ENCODE measurements at places on chromosomes 7 and 10.

GRCh38 chr10:98858525-98858924, 377.1 kb downstream of the HPSE2 start:
- no peak for DNase-seq

- DNase-seq, result no peak
These were observed 387.5 kb upstream of the LRRTM3 start for GRCh38 chr10:66538371-66538770.

GRCh38 chr10:45513551-45513950, 139.5 kb downstream of the ALOX5 start:
- DNase-seq, result no peak

- no peak for DNase-seq
These were observed 2.2 kb downstream of the PRRT4 start for GRCh38 chr7:128359336-128359735.

DNA sequence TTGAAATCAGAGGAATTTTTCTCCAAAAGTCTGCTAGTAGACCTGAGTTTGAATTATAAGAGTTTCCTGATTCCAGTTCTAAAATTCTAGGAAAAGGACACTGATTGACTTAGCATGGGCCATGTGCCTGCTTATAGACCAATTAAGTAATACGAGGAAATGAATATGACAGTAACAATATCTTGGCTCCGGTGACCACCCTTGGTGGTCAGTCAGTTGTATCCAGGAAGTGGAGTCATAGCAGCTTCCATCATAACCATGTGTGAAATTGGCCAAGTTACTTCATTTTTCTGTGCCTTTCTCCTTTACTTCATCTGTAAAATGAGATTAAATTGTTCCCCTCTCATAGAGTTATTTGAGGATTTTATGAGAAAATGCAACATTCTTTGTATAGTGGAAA, 66.9 kb downstream of the MTPAP start:
- DNase-seq, result no peak

- no peak for DNase-seq
These were observed 210.4 kb downstream of the DGKI start for GRCh38 chr7:137636376-137636775.

- DNase-seq, result no peak
These were observed 15.0 kb downstream of the C10orf53 start for GRCh38 chr10:49694466-49694865.

DNA sequence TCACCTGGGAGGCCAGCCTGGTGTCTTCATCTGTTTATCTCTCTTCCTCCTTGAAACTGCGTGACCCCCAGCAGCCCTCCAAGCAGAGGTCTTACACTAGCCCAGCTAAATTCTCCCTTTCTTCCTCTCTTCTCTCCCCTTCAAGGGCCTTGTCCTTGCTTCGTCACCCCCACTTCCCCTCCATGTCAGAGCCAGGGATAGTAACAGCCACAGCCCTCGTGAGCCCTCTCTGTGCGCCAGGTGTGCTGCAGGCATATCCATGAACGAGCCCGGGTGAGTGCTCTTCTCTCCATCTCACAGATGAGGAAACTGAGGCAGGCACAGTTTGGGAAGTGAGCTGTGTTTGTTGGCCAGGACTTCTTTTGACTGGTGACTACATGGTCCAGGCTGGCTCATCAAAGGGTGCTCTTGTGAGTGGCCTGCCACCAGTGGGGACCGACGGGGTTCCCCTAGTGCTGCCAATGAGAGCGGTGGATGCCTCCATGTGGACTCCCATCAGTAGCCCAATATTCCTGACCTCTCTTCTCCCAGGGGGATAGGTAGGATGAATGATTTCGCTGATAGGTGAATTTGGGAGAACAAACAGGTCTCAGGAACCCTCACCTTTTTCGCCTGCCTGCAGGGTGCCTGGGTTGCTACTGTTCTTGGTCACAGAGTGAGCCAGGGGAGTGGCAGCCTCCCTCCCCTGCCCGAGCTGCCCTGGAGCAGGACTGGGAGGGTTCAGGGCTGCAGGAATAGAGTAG, 38.1 kb downstream of the ADRA2A start:
- no peak for DNase-seq

DNA sequence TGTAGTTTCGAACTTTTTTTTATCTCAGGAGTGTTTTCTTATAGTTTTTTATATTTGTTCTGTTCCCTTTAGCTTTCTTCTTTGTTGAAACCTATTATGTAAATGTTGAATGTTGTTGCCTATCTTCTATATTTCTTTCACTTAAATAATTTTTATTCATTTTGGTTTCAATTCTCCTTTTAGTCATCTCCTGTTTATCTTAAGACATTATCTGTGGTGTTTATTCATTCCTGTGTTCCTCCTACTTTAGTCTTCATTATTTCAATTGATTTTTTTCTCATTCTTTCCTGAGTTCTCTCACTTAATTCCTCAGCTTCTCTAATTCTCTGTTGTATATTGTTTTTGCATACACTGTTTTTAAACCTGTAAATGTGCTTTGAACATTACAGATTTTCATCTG, 64.1 kb downstream of the XPNPEP1 start:
- no peak for DNase-seq

DNA sequence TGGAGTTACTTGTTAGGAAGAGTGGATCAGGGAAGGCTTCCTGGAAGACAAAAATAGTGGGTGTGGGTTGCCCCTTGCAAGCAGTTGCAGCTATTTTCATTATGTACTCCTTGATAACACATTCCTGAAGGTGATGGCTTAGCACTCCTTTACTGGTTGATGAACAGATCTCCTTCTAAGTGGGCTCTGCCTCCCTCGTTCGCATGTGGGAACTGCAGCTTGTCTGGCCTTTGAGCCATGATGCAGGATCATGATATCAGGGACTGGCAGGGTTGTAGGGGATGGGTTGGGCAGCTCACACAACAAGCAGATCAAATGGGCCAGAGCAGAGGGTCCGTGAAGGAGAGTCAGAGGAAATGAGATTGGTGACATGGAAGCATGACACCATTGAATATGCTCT, 28.8 kb upstream of the LRRC4 start:
- DNase-seq, result no peak

GRCh38 chr7:115356139-115356746, 434.3 kb downstream of the MDFIC start:
- no peak for DNase-seq

DNA sequence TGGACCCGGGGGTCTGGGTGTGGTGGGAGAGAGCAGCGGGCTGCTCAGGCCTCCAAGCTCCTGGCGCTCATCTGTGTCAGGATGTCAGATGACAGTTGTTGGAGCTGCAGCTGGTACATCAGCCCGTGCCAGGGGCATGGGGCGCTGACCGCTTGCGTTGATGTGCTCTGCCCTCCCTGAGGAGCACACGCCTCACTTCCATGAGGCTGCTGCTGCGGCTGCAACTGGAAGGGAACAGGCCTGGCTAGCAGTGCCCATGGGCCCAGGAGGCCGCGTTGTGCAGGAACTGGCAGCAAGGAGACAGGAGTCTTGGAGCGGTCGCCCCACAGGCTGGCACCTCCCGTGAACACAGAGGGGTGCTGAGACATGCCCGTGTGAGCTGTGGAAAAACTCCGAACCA, 361.3 kb upstream of the MKI67 start:
- no peak for DNase-seq

DNA sequence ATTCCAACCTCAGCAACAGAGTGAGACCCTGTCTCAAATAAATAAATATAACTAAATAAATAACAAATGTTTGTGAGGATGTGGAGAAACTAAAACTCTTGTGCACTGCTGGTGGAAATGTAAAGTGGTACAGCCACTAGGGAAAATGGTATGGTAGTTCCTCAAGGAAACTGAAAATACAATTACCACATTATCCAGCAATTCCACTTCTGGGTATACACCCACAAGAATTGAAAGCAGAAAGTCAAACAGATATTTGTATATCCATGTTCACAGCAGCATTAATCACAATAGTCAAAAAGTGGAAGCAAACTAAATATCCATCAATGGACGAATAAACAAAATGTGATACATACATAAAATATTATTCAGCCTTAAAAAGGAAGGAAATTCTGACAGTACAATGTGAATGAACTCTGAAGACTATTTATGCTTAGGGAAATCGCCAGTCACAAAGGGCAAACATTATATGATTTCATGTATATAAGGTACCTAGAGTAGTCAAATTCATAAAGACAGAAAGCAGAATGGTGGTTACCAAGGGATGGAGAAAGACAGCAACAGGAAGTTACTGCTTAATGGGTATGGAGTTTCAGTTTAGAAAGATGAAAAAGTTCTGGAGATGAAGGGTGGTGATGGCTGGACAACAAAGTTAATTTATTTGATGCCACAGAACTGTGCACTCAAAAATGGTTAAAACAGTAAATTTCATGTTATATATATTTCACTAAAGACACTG, 9.8 kb downstream of the ARHGAP12 start:
- no peak for DNase-seq

GRCh38 chr7:77327067-77327931, 88.8 kb downstream of the GSAP start:
- DNase-seq, result no peak

GRCh38 chr10:23870651-23871610, 338.0 kb upstream of the KIAA1217 start:
- no peak for DNase-seq

- DNase-seq, result no peak
These were observed 119.9 kb upstream of the COL1A2 start for GRCh38 chr7:94274828-94275227.

GRCh38 chr10:17062955-17063484, 66.6 kb downstream of the CUBN start:
- no peak for DNase-seq

DNA sequence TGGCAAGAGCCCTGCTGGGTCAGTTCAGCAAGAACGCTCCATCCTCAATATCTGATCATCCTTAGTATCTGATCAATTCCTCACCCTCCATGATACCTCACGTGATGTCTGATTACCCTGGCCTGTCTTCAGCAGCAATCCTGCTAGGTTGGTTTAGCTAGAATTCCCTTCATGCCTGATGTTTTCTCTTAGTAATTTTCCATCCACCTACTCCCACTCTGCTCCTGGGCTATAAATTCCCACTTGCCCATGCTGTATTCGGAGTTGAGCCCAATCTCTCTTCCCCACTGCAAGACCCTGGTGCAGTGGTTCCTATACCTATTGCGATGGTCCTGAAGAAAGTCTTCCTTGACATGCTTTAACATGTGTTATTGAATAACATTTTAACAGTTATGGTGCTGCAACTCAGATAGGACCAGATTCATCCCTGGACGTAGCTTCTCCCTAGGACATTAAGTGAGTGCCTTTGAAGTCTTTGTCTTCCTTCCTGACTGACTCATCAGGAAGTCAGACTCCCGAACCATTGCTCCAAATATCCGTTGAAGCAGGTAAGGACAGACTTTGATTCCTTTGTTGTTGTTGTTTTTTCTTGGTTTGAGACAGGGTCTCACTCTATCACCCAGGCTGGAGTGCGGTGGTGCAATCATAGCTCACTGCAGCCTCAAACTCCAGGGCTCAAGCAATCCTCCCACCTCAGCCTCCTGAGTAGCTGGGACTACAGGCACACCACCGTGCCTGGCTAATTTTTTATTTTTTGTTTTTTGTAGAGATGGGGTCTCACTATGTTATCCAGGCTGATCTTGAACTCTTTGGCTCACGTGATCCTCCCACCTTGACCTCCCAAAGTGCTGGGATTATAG, 29.4 kb upstream of the CLDN3 start:
- no peak for DNase-seq

DNA sequence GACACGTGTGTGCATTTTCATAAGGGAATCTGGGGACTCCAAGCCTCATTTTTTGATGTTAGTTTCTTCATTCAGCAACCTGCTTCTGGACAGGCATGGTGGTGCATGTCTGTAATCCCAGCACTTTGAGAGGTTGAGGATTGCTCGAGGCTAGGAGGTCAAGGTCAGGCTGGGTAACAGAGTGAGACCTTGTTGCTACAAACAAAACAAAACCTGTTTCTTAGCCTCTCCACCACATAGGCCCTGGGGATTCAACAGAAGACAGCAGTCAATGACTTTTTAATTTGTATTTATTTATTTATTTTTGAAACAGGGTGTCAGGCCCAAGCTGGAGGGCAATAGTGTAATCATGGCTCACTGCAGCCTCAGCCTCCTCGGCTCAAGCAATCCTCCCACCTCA, 6.9 kb upstream of the CYTH3 start:
- DNase-seq, result no peak

GRCh38 chr10:26448706-26449435, 10.7 kb downstream of the APBB1IP start:
- no peak for DNase-seq

- no peak for DNase-seq
These were observed 98.3 kb downstream of the CHST15 start for GRCh38 chr10:123995082-123995460.

- no peak for DNase-seq
These were observed 642.2 kb downstream of the SH2D4B start for GRCh38 chr10:81179805-81180452.

DNA sequence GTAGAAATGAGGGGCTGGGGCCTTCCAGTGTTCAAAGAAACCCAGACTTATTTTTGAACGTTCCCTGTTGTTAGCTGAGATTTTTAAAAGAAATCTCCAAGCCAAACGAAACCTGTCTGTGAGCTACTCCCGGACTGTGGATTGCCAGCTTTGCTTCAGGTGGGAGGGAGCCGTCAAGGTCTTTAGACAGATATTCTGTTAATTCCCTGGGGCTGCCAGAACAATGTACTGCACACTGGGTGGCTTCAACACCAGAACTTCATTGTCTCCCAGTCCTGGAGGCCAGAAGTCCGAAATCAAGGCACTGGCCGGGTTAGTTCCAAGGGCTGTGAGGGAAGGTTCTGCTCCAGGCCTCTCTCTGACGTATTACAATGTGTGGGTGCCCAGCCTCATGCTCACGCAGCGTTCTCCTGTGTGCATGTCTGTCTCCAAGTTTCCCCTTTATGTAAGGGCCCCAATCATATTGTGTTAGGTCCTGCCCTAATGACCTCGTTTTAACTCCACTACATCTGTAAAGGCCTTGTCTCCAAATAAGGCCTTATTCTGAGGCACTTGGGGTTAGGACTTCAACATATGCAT, 60.0 kb upstream of the GJD4 start:
- DNase-seq, result no peak

- DNase-seq, result no peak
These were observed 70.1 kb downstream of the RNF216 start for GRCh38 chr7:5711409-5711808.

GRCh38 chr7:110835849-110836248, 255.1 kb upstream of the LRRN3 start:
- DNase-seq, result no peak

- DNase-seq, result no peak
These were observed 60.2 kb downstream of the WIPF3 start for GRCh38 chr7:29866490-29866930.

GRCh38 chr7:108109221-108109908, 20.8 kb downstream of the LAMB4 start:
- no peak for DNase-seq

DNA sequence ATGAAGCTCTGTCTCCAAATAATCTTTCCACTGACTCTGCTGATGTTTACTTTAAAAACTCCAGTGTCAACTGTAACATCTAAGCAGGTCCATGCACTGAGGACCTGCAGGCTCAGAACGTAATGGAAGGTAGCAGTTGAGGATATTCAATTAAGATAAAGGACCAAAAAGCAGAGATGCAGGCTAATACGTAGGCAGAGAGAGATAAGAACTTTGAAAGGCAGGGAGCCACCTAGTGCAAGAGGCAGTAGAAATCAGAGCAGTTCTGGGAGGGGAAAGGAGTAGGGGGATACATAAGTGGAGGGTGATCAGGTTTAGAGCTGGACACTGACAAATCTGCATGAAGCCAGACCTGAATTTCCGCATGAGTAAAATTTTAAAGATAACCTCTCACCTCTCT, 114.5 kb upstream of the POM121L12 start:
- no peak for DNase-seq

- DNase-seq, result no peak
These were observed 7.1 kb upstream of the TEX36 start for GRCh38 chr10:125689955-125690569.

All from amygdala (tissue), 56 donors.